ENCODE measurements at places on chromosomes 1 and 21.

- no peak for DNase-seq
Observed at GRCh38 chr1:212759683-212760082, 31.9 kb downstream of the NSL1 start.

DNA sequence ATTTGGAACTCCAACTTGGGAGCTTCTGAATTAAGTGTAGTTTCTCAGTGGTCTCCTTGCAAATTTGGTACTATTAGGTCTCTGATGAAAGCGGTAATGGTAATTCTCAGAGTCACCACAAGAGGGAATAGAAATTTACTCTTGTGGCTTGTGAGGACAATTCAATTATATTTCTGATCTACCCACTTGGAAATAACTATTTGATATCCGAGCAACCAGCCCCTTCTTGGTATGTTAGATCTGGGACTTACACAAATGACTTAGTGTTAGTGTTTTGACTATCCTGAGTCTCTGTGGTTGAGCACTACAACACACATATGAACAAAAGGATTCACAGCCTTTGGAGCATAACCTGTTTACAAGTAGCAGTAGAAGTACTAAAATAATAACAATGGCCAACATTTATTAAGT, 68.1 kb downstream of the RPS6KA1 start:
- DNase-seq = peak; percentile 51

DNA sequence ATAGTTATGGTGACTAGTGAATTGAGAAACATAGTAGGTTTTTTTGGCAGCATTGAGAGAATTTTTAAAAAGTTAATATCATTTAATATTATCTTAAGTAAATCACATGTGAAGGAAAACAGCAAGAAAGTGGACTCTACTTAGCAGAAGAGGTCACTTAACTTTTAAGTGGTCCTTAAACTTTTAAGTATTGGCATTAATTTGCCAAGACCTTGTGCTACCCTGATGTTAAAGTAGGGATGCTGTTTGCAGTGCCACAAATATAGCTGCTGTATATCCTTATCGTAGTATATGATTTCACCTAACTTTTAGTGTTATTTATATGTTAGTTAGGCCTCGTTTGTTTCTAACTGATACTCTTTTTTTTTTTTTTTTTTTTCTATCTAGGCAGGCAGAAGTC, 40.2 kb downstream of the SMG7 start:
- no peak for DNase-seq

DNA sequence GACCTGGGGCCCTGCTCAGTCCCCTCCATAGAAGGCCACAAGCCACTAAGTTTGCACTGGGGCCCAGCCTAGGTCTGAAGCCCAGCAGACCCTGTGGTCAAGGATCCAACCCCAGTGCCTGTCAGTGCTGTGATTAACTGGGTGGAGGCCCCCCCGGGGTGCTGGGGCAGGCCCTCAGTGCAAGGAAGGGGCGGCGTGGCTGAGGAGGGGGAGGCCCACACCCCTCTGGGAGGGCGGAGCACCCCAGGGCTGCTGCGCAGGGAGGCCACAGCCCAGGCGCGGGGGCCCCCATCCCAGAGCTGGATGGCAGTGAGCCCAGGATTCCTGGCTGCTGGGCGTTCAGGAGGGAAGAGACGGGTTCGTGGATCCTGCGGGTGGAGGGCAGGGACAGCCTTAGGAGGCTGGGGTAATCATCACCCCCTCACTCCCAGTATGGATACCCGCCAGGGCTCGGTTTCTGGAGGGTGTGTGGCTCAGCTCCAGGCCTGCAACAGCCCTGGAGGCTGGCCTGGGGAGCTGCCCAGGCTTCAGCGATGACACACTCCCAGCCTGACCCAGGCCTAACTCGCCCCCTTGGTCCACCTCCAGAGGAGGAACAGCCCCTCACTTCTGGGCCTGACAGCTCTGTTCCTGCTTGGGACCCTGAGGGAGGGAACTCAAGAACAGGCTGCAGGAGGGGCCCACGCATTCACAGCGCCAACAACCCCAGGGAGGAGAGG, 890 bp downstream of the GJC2 start:
- DNase-seq = no peak

DNA sequence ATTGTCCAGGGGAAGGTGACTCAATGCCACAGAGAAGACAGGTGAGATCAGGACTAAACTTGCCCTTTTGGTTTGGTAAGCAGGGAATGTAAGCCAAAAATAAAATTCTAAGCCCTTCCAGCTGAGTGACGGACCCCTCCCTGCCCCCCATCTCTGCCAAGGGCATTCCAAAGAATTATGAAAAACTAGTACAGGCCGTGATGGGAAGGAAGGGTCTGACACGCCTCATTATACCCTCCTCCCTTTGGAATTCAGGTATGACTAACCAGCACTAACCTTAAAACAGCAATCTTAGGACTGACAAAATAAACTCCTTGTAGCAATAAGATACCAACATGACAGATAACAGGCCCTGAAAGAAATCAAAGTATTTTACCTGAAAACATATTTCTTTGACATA, 99.6 kb downstream of the GABPA start:
- no peak for DNase-seq

DNA sequence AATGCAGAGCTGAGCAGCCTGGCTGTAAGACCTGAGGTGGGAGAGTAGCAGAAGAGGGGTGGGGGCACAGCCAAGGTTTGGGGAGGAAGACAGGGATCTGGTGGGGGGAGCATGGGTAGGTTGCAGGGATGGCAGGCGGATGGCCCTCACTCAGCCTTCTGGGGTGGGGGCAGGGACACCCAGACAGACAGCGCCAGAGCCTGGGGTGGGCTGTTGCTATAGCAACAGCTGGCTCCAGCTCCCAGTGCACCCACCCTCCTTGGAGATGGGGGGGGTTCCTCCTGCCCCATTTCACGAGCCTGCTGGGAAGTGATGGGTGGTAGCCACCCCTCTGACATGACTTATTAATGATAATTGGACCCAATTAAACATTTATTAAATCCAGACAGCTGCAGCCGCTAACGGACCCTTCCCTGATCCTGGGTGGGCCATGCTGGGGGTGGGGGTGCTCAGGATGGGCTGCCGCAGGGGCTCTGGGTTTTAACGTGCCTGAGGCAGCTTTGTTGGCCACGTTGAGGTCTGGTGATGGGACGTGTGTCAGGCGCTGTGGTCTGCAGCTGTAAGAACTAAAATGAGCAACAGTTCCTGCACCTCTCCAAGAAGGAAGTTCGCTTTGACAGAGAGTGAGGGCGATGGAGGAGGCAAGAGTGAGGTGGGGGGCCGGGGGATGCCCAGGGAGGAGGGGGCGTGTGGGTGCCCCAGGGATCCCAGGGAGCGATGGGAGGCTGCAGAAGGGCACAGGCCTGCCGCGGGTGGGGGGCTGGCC, 19.4 kb downstream of the AGRN start:
- no peak for DNase-seq

GRCh38 chr1:27284425-27285273, 37.3 kb upstream of the TMEM222 start:
- peak; percentile 79 for DNase-seq

GRCh38 chr1:236945002-236945401, 59.2 kb downstream of the MT1HL1 start:
- DNase-seq = no peak

GRCh38 chr1:162696286-162696862, 64.1 kb downstream of the DDR2 start:
- peak; percentile 58 for DNase-seq

- DNase-seq = no peak
Observed at GRCh38 chr21:27408826-27409225, 441.9 kb upstream of the ADAMTS5 start.

DNA sequence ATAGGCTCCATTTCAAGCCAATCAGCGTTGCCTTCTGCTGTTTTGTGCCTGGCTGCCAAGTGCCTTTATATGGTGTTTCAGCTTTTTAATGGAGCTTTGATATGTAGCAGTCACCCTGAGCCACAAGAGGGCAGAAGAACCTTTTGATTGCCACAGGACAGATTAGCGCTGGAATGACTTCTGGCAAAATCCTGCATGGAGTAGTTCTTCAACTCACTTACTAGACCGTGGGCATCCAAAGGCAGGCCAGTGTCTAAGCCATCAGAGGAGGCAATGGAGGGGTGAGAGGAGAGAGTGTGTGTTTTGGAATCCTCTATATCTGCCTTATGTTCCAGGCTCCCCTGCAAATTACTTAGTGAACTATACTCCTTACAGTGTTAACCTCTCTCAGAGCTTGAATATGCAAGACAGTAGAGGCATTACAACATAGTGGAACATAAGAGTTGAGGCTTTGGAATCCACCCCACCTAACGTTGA, 56.2 kb downstream of the ST3GAL3 start:
- peak; percentile 67 for DNase-seq

GRCh38 chr1:214848101-214848500, 234.4 kb upstream of the KCNK2 start:
- DNase-seq = no peak

GRCh38 chr1:154595621-154596020, 12.4 kb downstream of the ADAR start:
- no peak for DNase-seq

DNA sequence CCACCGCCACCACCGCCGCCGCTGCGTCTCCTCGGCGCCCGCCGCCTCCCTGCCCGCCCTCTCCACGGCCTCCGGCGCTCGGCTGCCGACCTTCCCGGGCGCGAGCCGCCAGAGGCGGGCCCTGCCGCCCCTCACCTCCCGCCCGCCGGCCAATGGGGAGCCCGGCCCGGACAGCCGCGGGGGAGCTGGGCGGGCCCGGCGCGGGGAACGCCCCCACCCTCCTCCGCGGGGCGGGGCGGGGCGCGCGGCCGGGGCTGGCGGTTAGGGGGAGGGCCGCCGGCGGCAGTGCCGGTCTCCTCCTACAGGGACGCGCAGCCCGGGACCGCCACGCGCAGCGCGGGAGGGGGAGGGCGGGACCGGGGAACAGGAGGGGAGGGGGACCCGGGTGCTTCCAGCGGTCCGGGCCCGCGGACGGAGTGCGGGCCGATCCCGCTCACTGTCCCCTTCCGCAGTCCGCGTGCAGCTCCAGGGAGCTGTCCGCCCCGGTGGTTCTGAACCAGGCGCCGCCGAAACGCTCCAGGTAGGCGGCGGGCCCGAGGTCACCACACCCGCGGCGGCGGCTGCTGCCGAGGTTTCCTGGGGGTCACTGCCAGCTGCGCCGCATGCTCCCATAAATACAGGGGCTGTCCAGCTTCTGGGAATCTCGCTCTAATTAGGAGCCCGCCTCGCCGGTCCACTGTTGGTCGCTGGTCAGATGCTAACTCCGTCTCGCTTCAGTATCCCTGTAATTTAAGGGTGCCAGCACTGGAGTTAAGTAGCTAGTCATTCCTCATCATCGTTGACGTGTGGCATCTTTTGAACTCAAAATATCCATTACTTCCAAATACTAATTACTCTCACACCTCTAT, at the start of gene PGBD5:
TSS of gene PGBD5 (minus strand) at position 87 of the 848 bp plus-strand sequence. CDS start 404 bp downstream, outside the sequence.
- DNase-seq = peak; percentile 67

- no peak for DNase-seq
Observed at GRCh38 chr1:195733826-195734225, 874.4 kb downstream of the KCNT2 start.
